NCI-H1417 treated with DMSO at 0.1 percent for 48 hours (cell line): ENCODE measurements at places on chromosomes 7 and 10.

DNA sequence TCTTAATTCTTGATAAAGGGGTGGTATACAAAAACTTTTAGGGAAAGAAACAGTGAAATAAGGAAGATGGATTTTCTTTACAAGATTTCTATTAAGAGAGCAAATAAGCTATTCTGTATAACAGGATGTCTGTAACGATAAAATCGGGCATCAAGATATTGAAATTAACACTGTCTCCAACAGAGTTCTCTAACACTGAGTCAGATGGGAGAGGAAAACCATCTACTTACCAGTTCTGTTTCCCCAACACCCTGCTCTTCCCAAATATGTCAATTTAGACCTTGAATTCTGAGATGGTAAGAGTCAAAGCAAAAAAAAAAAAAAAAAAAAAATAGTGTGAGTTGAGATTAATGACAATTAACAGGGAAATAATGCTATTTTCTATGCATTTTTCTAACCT lies 23.0 kb downstream of the SMURF1 start:
- no peak for DNase-seq

- DNase-seq: no peak
Observed at GRCh38 chr7:158085741-158086695, 501.6 kb downstream of the PTPRN2 start.

DNA sequence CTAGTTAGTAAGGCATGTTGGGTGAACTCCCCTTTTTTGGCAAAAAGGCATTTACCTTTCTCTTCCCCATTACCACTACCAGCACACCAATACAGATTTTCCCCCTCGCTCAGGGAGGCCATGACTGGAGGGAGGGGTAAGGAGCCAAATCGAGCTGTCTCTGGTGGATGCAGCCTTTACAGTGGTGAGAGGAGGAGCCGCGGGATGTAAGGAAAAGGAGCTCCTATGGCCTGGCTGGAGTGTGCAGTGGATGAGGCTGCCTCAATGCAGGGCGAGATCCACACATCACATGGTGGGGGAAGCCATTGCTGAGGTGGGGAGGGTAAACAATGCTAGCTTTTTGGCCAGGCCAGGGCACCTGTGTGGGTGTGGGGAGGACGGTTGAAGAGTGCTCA lies 416.2 kb downstream of the EXOC4 start:
- DNase-seq: no peak

DNA sequence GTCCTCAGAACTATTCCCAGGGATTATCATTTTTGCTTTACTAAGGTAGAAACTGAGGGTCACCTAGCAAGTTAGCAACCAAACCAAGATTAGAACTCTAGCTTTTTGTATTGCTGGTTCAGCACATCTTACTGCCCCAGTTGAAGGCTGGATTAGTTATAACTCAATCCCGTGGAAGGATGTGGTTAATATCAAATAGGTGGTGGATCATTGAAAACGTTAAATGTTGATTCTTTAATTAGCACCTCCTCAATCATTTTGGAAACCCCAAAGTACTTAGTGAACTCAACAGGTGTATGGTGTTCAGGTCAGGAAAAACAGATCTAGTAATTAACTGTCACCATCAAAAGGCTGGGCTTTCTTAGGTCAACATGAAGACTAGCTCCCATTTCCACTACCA lies 152.4 kb downstream of the ARID5B start:
- peak; percentile 4 for DNase-seq

- DNase-seq: no peak
Observed at GRCh38 chr7:99839287-99840021, 11.6 kb downstream of the CYP3A43 start.

GRCh38 chr7:71679480-71679879 lies 547.5 kb downstream of the GALNT17 start:
- DNase-seq: no peak

DNA sequence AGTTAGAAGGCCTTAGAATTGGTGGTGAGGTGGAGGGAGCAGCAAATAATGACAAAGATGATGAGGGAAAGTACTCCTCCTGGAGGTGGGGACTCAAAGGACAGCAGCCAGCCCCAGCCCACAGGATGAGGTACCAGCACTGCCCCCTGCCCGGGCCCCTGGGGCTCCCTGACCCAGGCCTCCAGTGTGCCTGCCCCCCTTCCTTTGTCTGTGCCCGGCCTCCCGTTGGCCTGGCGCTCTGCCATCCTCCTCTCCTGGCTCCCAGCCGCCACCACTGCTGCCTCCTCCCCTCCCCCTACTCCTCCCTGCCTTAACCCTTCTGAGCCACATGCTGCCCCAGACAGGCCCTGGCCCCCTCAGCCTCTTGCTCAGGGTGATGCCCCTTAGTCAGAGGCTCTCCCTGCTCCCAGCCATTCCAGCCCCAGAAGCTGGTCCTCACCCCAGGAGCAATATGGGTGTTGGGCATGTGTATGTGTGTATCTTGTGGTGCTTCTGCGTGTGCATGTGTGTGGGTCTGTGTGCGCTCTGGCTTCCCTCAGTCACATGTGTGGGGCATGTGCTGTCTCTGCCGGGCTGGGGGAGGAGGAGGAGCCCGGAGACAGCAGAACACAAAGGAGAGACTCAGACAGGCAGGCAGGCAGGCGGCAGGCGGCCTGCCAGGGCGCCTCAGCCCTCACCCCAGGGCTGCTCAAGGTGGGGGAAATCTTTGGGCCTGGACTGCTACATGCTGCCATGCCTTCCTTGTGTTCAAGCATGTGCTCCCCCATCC lies 2.6 kb downstream of the LDB1 start:
- peak; percentile 34 for DNase-seq

- DNase-seq: no peak
Observed at GRCh38 chr10:69426376-69426727, 9.6 kb upstream of the TACR2 start.

GRCh38 chr7:100753750-100754149 lies 20.4 kb downstream of the ZAN start:
- no peak for DNase-seq

- DNase-seq: no peak
Observed at GRCh38 chr10:130242513-130242912, 106.3 kb downstream of the GLRX3 start.

DNA sequence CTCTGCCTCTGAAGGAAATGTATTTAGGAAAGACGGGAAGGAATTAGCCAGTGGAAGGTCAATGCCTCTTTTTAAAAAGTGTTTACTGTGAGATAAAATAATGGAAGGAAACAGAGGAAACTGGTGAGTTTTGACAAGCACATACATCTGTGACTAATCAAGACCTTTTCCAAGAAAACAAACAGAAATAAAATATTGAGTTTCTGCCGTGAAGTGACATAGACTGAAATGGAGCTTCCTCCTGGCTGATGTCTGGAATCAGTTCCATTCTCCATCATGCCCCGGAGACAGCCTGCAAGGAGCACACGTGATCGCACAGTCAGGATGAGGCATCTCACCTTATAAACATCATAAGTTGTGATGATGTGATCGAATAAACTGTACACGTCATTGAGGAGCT lies 30.7 kb downstream of the TECTB start:
- no peak for DNase-seq

DNA sequence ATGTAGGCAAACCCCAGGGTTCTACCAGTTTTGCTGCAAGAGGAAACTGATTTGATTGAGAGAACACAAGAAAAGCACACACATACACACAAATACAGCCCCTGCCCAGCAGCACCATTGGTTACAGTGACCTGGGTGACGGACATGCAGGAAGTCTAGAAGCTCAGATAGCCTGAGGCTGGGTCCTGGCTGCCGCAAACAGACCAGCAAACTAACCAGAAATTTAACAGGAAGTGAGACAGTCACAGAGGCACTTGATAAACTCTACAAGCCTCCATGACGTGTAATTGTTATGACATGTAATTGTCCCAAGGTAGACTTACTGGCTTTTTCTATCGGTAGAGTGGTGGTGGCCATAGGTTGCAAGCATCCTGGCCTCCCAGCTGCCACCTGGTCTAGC lies 58.9 kb downstream of the PRKAR2B start:
- DNase-seq: no peak

GRCh38 chr7:40498924-40499510 lies 364.2 kb downstream of the SUGCT start:
- DNase-seq: no peak

DNA sequence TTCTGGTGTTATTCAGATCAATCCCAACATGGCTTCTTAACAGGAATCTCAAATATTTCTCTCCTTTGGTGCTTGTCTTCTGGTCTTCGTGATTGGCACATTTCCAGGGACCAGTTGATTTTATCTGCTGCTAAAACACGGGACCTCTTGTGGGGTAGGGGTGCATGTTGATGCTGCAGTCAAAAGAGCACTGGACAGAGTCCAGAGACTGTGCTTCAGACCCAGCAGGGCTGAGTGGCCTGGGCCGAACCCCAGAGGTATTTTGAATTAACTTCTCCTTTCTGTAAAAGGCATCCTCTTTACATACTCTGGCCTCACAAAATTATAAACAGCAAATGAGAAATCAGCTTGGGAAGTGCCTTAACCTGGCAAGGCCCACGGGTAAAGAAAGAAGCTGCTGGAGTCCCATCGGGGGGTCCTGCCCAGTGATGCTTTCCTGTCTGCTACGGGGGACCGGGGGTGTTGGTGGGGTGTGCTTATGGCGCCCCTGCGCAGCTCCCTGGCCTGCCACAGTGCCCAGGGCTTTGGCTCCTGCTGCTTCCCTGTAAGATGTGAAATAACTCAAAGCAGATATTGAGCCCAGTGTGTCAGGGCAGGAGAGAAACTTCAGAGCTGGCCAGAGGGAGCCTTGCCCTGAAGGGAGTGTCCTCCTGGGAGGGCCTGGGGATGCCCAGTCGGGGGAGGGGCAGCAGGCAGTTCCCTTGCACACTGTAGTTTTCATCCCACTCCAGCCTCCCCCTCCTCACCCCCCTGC lies 230.5 kb downstream of the TCF7L2 start:
- no peak for DNase-seq

DNA sequence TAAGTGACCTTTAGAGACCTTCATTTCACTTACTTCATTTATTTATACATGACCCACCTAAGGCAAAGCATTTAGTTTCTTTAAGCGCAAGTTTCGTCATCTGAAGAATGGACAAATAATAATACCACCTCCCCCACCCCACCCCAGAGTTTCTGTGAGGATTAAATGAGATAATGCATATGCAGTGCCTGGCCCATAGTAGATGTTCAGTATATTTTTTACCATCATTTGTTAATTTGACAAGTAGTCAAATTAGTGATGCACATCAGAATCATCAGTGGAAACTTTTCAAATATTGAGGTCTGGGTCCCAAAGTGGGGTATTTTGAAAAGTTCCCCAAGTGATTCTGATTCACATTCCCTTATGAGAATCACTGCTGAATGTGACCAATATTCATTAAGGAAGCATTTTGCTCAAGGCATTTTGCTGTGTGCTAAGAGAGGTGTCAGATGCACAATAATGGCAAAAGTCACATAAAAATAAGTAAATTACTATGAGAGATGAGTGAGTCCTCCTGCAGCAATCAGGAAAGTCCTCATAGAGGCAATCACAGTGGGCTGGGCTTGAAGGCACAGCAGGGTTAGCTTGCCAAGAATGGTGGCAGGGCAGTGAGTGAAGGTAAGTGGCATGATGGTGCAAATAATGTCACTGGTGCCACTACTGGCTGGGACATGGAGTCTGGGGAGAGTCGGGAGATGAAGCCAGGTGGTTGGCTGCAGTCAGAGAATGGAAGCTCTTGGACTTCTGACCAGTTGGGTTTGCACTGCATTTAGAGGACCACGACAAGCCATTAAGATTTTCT lies 244.1 kb downstream of the PTEN start:
- no peak for DNase-seq

DNA sequence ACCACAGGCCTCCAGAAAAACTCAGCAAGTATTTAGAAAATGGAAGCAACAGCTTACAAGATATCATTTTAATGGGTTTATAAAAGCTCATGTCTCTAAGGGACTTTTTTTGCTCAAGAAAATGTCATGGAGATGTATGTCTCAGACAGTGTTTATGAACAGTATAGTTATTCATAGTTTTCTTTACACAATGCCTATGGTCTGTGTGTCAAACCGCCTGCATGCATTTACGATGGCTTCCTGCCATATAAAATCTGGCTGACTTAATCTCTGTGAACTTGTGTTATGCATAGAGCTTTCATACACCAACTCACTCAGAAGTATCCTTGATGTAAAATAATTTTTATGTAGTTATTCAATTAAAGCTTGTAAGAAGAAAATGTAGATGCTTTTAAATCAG lies 1314.2 kb upstream of the LRRTM3 start:
- no peak for DNase-seq

GRCh38 chr10:48227213-48227612 lies 47.3 kb downstream of the FRMPD2 start:
- DNase-seq: no peak

GRCh38 chr7:105703207-105703930 lies 122.1 kb upstream of the EFCAB10 start:
- no peak for DNase-seq

- DNase-seq: no peak
Observed at GRCh38 chr7:98105942-98106544, 619 bp upstream of the LMTK2 start.

DNA sequence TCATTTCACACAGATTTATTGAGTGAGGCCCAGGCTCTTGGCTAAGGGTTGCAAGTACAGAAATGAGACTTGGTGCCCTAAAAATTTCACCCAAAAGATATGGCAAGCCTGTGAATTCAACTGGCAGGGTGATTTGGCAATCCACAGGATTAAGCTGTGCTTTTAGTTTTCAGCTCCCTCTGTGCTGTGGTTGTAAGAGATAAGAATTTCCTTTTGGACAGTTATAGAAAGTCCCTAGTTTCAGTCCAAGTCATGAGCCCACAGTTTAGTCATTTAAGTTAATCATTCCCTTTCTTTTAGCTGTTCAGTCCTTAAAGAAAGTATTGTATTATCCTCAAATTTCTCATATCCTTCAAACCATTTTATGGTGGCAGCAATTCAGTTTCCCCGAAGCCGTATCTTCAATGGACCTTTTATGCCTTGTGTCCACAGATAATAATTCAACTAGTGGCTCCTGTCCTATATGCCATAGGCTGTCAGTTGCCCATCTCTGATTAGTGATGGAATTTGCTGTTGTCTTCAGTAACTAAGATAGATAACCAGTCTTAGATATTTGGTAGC lies 73.4 kb upstream of the NAMPT start:
- no peak for DNase-seq

GRCh38 chr7:144834641-144835144 lies 1.2 kb downstream of the TPK1 start:
- no peak for DNase-seq

DNA sequence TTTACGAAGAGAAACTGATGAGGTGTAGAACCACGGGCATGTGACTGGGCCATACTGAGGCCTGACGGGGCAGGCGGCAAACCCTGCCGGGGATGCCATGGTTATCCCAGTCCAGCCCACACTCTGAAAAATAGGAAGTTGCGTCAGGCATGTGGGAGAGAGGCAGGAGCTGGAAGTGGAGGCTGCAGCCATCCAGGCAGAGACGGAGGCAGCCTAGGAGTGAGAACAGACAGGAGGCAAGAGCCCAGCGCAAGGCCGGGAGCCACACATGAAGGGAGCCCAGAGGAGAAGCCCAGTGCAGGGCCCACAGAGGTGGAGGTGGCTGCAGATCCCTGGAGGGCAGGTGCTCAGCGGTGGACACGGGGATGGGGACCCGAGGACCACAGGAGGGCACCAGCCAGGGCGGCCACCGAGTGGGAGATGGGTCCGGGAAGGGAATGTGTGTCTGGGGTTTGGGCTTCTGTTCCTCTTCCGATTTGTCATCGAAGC lies 175.2 kb upstream of the PPP2R2D start:
- no peak for DNase-seq
